ENCODE measurements at places on chromosomes 1 and 21.

- no peak for DNase-seq
Observed at GRCh38 chr1:164725401-164725800, 166.4 kb downstream of the PBX1 start.

GRCh38 chr1:26907071-26907917 lies 6.5 kb downstream of the NR0B2 start:
- no peak for DNase-seq

GRCh38 chr1:8598060-8598724 lies 219.2 kb downstream of the RERE start:
- DNase-seq, result no peak

GRCh38 chr21:43287111-43287760 lies 118.4 kb downstream of the CRYAA start:
- DNase-seq, result no peak

DNA sequence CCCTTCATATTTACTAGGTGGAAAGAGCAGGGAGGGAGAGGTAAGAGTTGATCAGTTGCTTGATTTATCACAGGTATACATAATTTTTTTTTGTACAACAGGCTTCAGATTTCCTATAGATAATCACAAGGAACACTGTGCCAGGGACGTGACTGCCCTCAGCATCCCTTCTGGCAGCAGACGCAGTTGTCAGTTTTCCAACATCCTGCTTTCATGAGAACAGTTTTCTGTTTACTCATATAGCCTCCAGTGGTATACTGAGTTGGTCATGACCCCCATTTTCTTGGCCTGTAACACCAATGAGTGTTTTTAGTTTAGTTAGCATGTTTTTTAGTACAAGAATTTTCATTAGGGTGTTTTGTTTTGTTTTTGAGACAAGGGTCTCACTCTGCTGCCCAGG lies 37.9 kb upstream of the PTPRF start:
- no peak for DNase-seq
